Cortex of kidney (tissue), 1 donor: ENCODE measurements at places on chromosomes 2 and 18.

DNA sequence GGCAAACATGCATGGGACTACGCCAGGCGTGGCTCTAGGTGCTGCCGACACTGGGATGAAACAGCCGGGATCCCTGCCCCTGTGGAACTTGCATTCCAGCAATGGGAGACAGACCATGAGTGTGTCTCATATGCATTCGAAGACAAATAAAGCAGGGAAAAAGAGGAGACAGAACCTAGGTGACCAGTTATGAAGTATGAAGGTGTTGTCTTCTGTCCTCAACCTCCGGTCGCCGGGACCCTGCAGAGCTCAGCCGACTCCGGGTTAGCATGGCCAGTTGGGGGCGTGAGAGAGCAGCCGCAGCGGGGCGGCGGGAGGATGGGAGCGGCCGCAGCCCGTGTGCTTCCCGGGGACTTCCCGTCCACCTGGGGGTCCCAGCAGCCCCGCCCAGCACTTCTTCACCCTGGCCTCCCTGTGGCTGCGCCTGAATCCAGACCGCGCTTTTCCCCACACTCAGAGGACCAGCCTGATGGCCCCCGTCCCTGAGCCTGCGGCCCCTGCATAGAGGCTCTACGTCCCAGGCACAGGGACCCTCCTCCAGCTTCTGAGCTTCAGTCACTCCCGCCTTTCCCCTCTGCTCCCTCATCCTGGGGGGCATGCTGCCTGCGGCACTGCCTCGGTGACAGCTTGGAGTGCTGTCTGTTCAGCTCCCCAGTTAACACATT, 11.4 kb downstream of the ID2 start:
- no peak for DNase-seq

- DNase-seq, result no peak
Observed at GRCh38 chr2:230696670-230697069, 16.0 kb upstream of the CAB39 start.

DNA sequence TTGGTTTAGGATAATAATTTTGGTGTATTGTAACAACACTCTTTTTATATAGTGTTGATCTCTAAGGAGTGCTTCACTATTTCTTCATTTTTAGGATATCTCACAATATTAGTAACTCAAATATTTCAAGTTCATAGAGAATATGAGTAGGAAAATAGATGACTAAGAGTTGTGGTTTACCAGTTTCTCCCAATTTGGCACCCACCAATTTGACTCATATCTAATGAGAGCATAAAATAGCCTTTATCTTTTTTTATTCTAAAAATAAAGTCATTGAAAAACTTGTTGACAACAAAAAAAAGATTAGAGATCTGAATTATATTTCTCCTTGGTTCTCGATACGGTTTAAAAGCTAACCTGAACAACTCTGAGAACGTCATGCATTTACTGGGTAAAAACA, 204.0 kb downstream of the PARD3B start:
- DNase-seq, result no peak

DNA sequence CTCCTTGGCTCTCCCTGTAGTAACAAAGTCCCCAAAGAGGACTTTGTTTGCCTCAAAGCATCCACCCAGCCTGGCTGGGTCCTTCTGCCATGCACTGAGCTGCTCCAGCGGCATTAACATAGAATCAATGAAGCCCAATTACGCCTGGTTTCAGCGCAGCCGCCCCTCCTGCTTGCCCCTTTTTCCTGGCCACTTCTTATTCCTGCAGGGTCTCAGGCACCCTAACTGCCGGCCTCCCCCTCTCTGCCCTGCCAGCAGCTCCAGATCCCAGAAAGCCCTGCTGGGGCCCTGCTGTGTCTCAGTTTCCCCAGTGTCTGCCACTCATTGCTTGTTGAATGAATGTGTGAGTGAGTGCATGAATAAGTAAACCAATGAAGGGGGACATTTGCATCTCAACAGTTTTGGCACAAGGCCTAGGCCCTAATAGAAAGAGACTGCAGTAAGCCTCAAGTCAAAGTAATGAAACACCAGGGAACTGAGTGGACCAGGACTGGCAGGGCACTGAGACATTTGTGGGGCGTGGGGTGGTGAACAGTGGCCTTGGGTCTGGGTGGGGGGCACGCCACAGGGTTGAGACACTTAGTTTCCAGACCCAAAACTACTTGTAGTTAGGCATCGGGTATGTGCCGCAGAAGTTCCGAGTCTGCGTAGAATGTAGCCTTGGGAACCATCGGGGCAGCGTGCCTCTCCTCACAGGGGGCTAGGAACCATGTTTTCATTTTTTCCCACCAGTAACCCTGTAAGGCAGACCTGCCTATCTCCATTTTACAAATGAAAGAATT, 60.6 kb downstream of the SMAD7 start:
- no peak for DNase-seq
